ENCODE measurements at places on chromosomes 3 and 15.
A peak's percentile ranks its signal among the peaks of the same experiment; 100 is the strongest.

DNA sequence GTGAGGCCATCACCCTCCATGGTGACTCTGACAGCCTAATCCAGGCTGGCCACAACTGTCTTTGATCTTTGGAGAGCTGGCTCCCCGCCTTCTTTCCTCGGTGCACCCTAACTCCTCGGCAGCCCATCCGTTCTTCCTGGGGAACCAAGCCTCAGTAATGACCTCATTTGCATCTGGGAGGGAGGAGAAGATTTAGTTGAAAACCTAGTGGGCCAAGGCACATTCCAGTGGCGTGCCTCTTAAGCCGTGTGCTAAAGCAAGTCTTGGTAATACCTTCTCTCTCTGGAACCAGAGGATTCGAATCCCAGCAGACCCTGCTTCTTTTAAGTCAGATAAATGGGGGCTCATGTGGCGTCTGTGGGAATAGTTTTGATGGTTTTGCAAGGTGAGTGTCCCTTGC, 233.1 kb downstream of the EBLN2 start:
- DNase-seq: no peak

GRCh38 chr3:113607219-113607596, 74.9 kb downstream of the SIDT1 start:
- no peak for DNase-seq

DNA sequence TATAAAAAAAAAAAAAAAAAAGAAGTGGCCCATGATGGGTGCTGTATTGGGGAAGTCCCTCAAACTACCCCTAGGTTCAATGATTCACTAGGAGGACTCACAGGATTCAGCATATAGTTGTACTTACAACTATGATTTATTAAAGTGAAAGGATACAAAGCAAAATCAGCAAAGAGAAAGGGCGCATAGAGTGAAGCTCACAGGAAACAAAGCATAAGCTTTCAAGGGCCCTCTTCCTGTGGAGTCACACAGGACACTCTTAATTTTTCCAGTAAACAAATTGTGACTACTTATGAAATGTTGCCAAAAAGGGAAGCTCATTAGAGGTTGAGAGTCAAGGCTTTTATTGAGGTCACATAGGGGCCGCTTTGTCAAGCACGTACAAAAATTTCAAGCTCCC, 153.7 kb upstream of the GAP43 start:
- DNase-seq: no peak

- peak; percentile 8 for DNase-seq
These were observed 13.2 kb downstream of the LINS1 start for GRCh38 chr15:100588638-100589242.

GRCh38 chr15:73934281-73934680, 8.0 kb downstream of the LOXL1 start:
- no peak for DNase-seq

DNA sequence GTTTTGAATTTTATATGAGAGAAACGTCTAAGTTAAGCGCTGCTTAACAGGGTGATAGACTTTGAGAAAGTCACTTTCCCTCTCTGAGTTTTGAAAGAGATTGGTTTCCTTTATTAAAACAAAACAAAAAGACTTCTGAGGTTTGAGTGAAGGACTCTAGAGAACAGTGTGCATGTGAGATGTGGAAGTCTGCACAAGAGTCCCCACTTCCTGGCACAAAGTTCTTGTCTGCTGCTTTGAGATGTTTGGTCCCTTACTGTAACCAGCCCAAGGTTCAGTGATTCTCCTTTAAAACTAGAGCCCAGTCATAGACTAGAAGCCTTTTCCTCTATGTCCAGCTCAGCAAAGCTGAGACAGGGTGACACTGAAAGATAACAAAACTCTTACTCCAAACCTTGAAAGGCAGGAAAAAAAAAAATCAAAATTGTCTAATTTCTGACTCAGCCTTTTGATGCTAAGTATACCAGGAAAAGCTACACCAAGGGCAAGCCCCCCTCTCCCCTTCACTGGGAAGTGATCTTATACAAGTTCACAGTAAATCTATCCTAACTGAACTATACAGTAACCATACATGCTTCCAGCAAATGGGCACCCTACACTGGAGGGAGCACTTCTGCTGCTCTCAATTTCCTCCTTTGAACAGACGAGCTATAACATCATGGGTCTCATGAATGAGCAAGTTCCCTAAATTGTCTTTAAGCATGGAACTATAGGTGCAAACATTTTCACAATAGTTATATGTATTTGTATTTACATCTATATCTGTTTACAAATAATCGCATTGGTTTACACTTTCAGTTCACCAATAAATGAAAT, 2.3 kb downstream of the POPDC2 start:
- DNase-seq: no peak

GRCh38 chr3:105284876-105285275, 81.8 kb upstream of the ALCAM start:
- DNase-seq: no peak

- no peak for DNase-seq
These were observed 87.8 kb downstream of the COL6A6 start for GRCh38 chr3:130604806-130605205.

DNA sequence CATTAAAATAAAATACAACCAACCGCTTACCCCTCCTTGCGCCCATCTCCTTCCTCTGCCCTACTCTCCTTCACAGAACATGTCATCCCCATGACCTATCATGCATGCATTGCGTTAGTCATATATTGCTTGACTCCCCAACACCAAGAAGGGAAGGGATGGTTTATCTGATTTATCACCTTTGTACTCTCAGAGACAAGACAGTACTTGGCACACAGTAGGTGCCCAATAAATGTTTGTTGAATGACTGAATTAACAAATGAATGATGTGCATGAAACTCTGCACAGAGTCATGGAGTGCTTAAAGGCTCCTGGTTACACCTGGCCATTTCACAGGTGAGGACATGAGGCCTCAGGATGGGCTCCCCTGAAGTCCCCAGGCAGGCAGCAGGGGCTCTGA, 59.7 kb downstream of the IQSEC1 start:
- no peak for DNase-seq

GRCh38 chr3:177041021-177041729, 156.1 kb downstream of the TBL1XR1 start:
- DNase-seq: no peak

- DNase-seq: no peak
These were observed 85.6 kb downstream of the PDCD6IP start for GRCh38 chr3:33883951-33884561.

- no peak for DNase-seq
These were observed 183.4 kb upstream of the THRB start for GRCh38 chr3:24678021-24678420.

GRCh38 chr15:72203507-72203837, 5.9 kb upstream of the GRAMD2A start:
- DNase-seq: no peak

DNA sequence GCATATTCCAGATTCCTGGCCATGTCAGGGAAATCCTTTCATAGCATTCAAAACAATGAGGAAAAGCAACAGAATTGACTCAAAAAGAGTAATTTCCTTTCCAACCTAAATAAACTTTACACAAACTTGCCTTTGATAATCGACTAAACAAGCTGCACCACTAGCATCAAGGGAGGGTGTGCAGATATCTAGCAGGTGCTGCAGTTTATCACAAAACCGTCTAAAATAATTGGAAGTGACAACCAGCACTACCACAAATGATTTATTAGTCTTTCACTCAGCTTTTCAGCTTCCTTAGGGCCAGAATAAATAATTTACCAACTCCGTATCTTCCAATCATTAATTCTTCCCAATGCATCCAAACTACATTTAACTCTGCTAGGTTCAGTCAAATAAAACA, 71.7 kb downstream of the TBC1D5 start:
- no peak for DNase-seq

- no peak for DNase-seq
These were observed 127.9 kb upstream of the BNIP2 start for GRCh38 chr15:59817053-59817452.

DNA sequence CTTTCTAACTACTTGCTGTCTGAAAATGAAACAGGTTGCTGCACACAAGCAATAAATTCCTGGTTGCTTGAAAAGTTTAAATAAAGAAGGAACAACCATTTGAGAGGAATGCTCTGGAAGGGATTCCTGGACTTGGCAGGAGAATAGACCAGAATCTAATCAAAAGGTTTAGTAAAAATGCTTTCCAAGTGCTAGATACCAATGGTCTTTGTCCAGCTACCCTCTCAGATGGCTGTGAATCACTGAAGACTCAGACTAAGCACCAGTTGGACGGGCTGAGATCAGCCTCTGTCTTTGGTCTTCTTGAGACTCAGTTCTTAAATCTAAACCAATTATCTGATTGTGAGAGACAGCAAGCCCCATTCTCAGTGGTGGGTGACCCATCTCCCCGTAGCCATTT, 27.7 kb upstream of the LPP start:
- no peak for DNase-seq

- DNase-seq: no peak
These were observed 68.0 kb upstream of the WNT7A start for GRCh38 chr3:13947912-13948311.

- peak; percentile 29 for DNase-seq
These were observed at the start of gene LPP for GRCh38 chr3:188154014-188154808. TSS of gene LPP (plus strand) at chr3:188154157. CDS start at chr3:188406121, 251,964 bp downstream.

DNA sequence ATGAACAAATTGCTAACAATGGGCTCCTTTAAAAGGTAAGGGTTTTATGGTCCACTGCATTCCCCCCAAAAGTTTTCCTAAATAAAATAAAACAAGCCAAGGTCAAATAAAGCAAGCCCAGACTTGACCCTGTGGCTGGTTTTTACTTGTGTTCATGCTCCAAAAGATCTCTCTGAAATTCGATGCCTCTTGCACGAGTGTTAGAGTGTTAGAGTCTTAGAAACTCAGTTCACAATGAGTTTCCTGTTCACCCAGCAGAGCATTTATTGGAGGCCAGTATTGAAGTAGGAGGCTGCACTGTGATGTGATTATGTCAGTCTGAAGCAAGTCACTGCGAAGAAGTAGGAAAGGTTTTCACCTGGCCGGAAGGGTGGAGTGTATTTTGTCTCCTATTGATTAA, 59.9 kb upstream of the LRTM1 start:
- no peak for DNase-seq

DNA sequence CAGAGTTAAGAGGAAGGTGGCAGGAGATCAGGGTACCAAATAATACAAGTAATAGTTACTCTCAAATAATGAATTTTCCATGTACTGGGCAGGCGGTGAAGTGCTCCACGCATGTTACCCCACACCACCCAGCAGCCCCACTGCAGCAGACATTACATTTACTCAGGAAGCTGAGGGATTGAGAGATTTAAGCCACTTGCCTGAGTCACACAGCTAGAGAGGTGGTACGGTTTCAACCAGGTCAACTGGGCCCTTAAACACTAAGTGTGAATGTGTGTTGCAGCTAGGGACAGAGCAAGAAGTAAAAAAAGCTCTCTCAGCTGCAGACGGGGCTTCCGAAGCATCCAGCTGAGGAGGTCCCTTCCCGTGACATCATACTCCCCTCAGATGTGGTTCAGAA, 91.3 kb downstream of the PRICKLE2 start:
- no peak for DNase-seq

- DNase-seq: no peak
These were observed 18.7 kb downstream of the ABTB1 start for GRCh38 chr3:127691489-127691888.

DNA sequence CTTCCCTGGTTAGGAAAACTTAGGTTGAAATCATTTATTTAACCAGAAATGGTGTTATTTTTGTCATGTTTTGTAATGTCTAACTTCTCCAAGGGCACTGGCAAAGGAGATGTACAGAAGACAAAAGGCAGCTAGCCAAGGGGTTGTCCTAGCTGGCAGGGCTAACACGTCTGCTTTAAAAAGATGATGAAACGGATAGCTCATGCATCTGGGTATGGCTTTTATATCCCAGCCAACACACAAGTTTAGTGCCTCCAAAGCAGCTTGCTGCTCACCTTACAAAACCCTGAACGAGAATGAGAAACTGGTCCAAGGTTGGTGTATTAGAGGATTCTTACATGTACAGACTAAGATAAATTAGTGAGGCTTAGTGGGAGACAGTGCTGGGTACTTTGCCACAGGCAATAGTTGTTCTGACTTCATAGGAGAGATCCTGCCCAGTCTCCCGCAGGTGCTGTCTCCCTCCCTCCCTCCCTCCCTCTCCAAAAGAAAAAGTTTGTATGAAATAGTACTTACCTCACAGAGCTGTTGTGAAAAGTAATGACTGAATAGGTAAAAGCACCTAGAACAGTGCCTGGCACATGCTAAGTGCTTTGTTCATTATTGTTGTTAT, 47.8 kb downstream of the KCNMB2 start:
- DNase-seq: no peak

GRCh38 chr3:11221818-11222415, 50.3 kb upstream of the ATG7 start:
- DNase-seq: no peak

DNA sequence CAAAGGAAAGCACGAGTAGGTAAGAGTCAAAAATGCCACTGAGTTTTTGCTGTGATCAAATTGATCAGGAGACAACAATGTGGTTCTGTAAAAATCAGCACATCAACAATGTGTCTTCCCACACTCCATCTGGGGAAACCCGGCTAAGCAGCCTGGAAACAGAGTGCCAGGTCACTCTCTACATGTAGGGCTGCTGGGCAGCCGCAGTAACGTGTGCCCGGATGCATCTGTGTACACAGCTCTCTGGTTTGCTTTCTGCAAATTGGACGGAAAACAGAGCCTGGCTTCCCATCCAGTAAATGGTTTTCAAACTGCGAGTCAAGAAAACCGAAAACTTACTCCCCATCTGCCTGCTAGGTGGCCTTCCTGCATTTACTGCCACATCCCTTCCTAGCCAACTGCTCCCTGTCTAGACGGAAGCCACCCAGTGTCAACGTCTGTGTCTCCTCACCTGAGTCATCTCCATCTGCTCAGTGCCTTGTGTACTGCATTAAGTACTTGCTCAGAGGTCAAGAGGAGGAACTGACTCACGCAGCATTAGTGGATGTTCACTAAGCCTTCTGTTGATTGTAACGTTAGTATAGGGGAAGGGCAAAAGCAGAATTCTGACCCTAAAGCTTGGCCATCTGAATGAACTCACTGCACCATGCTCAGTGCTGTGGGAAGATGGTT, 124.1 kb downstream of the TJP1 start:
- DNase-seq: no peak

DNA sequence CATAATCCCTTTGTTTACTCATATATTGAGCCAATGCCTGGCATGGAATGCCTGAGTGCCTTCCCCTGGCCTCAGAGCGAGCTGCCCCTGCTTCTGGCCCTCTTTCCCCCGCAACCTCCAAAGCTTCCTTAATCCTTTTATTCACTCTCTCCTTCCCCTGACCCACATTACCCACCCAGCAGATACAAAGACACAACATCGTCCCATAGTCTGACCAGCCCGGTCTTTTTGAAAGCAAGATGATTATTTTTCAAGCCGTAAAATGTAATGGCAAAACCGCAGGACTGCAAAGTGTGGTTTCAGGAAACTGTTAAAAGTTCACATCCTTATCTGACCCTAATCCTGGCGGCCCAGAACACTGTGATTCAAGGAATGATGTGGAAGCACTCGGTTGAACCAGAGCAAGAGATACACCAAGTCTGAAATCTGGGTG, 78.4 kb upstream of the LRTM1 start:
- no peak for DNase-seq

DNA sequence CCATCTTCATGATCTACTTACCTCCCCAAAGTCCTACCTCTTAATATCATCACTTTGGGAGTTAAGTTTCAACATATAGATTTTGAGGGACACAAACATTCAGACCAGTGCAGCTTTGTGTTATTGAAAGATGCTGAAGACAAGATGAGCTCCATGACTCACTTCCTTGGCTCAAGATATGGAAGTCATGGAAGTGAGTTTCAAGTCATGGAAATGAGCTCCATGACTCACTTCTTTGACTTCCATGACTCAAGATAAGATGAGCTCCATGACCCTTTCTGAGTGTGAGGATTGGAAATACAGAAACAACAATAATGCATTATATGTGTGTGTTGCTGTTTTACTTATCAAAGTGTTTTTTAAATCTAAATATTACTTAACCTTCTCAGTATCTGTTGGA, 170.2 kb upstream of the TPRG1 start:
- DNase-seq: peak; percentile 68

- DNase-seq: no peak
These were observed 46.6 kb downstream of the LARS2 start for GRCh38 chr3:45434996-45435395.
